ENCODE measurements at places on chromosomes 7 and 10.

DNA sequence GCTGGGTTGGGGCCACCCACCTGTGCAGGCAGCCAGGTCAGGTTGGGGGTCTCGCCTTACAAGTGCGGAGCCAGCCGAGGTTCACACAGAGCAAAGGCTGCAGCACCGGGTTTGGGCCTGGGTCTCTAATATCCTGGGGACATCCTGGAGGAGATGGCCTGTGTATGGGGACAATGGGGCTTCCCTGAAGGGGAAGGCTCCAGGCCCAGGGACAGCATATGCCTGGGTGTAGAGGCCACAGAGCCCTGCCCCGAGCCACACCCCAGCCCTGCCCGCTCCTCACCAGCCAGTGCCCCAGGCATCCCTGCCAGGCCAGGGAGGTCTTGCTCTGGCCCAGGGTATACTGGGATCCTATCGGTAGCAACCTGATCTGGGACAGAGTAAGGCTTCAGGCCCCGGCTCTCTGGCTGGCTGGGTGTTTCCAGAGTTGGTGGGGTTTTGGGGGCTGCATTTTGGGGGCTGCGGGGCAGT, 9.1 kb downstream of the TTYH3 start:
- no peak for DNase-seq

GRCh38 chr7:81014266-81014665, 95.4 kb upstream of the SEMA3C start:
- peak; percentile 44 for DNase-seq

GRCh38 chr10:97013568-97013967, 172.2 kb downstream of the SLIT1 start:
- no peak for DNase-seq

GRCh38 chr10:110817614-110818013, 54.1 kb upstream of the PDCD4 start:
- no peak for DNase-seq

GRCh38 chr10:97007417-97007816, 175.3 kb downstream of the LCOR start:
- no peak for DNase-seq

- no peak for DNase-seq
These were observed 148.6 kb downstream of the PTPRN2 start for GRCh38 chr7:158439035-158439434.

DNA sequence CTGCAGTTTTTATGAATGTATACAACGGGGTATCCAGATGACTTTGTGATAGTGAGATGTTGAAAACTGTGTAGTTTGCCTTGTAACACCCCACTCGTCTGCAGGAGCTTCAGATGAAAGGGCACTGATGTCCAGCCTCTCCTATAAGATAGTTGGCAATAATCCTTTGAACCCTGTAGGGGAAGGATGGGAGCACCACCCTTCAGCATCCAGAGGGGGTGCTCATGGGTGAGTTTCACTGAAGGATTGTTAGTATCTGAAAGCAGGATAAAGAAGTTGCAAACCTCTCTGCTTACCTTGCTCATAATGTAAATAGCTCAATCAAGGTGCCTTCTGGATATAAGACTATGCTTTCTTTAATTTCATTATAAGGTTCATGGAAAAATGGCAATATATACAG, 201.5 kb downstream of the TMEM178B start:
- DNase-seq = no peak

DNA sequence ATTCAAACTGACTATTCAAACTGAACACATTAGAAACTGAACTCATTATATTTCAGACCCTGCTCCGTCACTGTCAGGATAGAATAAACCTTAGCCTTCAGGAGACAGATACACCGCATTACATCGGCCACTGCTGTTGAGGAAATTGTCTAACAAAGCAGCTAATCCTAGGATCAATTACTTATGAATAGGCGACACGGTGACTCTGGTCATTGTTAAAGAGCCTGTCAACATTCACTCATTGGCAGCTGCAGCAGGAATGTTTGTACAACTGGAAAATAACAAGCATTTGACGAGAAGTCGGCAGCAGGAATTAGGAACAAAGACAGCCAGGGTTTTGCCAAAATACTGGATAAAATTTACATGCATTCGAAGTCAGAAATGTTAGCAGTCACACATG, 112.0 kb upstream of the MKX start:
- DNase-seq = no peak

- no peak for DNase-seq
These were observed 135.2 kb upstream of the PODXL start for GRCh38 chr7:131691454-131692130.

DNA sequence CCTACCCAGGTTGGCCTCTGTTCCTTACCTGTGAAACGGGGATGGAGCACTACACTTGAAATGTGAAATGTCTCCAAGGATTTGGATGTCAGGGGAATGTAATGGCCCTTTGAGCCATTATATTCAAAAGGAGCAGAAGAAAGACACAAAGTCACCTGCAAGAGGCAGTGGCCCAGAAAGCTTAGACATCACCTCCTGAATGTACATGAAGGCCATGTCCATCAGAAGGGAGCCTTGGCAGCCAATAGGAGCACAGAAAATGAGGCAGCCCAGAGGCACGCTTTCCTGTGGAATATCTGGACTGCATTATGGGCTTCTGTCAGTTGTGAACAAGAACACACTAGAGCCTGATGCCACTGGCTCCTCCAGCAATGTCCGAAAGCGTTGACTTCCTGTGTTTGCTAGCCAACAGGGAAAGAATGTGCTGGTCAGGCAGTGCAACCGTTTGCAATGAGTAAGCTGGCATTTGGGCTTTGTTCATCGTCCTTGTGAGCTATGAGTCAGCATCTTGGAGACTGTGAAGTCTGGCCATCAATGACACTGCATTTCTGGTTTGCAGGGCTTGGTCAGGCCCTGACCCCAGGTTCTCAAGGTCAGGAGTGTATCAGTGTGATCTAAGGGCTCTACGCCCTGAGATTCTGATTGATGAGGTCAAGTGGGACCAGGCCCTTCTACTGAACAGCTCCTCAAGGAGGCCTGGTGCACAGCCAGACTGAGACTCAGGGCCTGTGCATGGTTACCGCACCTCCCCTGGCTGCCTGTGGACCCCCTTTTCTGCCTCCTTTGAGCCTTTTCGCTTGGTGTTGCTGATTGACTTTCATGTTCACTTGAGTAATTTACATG, 222.4 kb downstream of the RPS24 start:
- DNase-seq = peak; percentile 99

- no peak for DNase-seq
These were observed 232.4 kb downstream of the SLC25A13 start for GRCh38 chr7:96089511-96089910.

DNA sequence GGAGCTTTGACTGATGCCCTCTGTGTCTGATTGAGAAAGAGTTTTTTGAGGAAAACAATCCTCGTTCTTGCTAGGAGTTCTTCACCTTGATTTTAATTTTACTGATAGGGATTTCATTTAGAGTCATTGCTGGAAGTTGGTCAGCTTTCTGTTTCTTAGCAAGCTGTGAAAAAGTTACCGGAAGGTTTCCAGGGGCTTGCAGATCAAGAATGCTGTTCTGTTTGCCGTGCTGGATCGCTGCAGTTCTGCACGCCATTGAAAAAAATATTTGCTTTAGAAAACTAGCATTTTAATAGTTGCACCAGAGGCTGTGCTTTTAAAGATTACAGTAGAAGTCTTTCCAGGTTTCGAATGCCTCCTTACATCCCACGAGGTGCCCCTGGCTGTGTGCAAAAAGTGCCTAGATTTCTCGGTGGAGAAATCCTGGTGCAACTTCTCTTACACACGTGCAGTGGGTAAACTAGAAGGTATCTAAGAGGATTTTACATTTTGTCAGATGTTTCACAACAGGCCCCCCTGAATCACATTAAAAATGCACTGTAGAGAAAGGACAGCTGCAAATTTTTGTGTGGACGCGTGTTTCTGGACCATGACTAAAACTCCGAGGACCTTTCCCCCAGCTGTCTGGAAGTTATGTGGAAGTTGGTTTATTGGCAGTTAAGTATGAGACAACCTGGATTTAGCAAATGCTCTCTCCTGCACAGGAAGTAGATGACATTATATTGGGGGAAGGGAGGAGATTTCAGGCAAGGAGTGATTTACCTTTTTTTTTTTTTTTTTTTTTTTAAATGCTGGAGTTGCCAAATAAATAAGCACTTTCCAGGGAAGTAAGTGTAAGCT, 5.8 kb downstream of the TCF7L2 start:
- DNase-seq = peak; percentile 69

GRCh38 chr7:42103456-42103855, 133.6 kb downstream of the GLI3 start:
- DNase-seq = no peak

GRCh38 chr7:99167072-99167471, 23.2 kb upstream of the SMURF1 start:
- no peak for DNase-seq

DNA sequence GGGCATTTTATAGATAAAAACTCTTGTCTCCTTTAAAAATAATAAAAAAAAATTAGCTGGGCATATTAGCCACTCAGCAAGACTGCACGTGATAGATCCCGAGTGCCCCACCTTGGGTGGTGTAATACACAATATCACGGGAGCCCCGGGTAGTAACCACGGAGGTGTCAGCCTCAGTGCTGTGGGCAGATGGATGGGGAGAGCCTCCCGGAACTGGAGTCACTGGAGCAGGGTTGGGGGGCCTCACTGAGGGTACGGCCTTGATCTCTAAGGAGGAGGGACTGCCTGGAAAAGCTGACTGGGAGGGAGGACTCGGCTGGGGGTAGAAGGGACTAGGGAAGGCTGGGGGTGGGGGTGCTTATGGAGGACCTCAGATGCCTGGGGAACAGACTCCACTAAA, 12.6 kb downstream of the LEP start:
- DNase-seq = no peak

GRCh38 chr7:69208276-69208675, 390.0 kb upstream of the AUTS2 start:
- DNase-seq = no peak

- no peak for DNase-seq
These were observed 26.1 kb downstream of the IL15RA start for GRCh38 chr10:5951167-5951711.

GRCh38 chr10:76333326-76333725, 901.9 kb downstream of the LRMDA start:
- no peak for DNase-seq

DNA sequence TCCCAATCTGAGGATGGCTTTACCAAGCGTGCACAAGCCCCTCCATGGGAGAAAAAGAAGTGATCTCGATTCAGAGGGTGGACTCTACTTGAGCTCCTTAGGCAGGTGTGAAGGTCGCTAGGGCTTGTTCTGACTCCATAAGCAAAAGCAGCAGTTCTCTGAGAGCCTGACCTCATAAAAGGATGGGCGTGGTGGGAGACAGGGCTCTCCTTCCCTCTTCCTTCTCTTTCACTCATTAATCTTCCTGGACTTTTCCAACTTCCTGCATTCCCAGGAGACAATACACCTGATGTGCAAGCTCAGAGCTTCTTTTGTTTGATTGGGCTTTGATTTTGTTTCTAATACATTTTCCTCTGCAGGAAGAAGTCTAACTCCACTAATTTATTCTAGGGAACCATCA, 22.3 kb upstream of the TMEM72 start:
- no peak for DNase-seq

- no peak for DNase-seq
These were observed 46.0 kb downstream of the AKR1B15 start for GRCh38 chr7:134594877-134595276.

DNA sequence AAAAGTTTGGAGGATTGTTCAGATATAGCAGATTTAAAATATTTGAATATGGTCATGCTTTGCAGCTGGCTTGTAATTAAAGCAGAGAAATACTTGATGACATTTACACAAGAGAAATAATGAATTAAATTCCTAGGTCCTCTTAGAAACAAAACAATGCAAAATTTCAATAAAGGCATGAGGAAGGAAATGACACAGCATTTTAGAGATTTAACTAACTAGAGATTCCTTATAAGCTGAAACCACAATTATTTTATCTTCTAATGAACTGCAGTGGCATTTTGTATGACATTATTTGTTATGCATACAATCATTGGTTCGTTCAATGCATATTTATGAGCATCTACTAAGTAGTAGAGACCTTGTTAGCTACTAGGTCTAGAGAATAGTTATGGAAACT, 490.9 kb downstream of the ZWINT start:
- no peak for DNase-seq

DNA sequence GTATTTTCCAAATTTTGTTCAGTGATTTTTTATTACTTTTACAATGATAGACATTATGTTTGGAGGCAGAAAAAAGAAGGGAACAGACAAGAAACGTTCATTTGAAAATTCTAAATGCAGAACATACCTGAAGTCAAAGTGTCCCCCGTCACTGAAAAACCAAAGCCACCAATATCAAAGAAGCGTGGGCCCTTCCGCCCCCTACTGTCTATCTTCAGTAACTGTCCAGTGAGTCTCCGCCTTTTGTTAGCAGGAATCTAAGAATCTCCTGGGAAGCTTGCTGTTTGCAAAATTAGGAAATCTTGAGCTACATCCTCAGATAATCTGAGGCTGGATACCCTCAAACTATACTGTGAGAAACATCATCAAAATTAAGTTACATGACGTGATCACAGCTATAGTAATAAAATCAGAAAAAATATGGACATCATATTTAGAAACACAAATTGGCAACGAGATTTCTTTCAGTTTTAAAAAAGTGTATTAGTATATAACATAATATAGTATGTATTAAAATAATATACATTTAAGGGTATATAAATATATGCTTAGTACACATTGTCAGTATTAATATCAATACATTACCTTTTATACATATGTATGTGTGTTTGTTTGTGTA, 169.3 kb upstream of the AKR1E2 start:
- DNase-seq = peak; percentile 52

DNA sequence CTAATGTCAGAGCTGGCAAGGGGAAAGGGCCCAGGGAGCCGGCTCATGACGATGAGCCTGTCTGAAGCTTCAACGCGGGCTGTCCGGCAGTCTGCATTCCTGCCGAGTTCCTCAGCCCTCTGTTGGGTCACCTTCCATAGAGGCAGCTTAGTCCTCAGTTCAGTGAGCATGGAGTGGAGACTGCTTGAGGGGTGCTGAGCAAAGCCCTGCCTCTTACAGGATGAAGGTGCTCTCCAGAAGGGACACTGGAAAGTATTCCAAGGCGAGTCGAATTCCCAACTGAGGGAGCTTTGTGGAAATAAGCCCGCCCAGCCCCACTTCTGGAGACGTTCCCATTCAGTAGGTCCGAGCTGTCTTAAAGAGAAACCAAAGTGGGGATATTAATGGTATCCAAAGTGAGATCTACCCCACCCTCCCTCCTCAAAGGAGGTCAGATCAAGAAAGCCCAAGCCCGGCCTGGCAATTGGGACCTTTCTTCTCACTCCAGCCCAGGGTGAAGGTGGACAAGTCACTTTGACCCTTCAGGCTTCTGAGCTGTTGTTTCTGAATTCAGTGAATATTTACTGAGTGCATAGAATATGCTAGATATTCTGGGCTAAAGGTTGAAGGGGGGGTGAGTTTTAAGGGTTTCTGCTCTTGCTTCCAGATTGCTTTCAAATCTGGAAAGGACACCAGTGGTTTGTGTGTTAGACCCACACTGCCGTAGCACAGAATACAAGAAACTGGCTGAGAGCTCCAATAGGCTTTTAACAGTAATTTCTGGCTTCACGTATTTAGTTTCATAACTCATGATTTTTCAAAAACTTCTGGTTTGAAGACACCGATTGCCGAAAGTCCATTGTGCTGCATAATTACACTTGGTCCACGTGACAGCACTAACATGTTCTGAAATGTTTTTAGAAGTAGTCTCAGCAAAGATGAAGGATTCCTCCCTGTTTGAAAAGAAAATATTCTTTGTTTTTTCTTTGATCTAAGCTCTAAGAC, 3.5 kb downstream of the EGFR start:
- DNase-seq = peak; percentile 15

GRCh38 chr10:3782451-3783315, 2.3 kb downstream of the KLF6 start:
- DNase-seq = peak; percentile 95
